ENCODE measurements at places on chromosomes 3 and 15.

DNA sequence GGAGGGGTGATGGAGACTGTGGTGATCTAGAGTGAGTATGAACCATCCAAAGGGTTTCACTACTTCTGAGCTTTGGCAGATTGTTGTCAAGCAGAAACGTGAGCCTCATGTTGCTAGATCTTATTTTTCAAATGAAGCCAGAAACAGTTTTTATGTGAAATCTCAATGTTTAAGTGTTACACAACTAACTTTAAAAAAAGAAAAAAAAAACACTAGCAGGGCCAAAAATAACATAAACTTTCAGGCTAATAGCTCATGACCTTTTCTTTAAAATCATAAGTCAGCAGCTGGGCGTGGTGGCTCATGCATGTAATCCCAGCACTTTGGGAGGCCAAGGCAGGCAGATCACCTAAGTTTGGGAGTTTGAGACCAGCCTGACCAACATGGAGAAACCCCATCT lies 2.1 kb upstream of the HTR3D start:
- DNase-seq, result no peak

DNA sequence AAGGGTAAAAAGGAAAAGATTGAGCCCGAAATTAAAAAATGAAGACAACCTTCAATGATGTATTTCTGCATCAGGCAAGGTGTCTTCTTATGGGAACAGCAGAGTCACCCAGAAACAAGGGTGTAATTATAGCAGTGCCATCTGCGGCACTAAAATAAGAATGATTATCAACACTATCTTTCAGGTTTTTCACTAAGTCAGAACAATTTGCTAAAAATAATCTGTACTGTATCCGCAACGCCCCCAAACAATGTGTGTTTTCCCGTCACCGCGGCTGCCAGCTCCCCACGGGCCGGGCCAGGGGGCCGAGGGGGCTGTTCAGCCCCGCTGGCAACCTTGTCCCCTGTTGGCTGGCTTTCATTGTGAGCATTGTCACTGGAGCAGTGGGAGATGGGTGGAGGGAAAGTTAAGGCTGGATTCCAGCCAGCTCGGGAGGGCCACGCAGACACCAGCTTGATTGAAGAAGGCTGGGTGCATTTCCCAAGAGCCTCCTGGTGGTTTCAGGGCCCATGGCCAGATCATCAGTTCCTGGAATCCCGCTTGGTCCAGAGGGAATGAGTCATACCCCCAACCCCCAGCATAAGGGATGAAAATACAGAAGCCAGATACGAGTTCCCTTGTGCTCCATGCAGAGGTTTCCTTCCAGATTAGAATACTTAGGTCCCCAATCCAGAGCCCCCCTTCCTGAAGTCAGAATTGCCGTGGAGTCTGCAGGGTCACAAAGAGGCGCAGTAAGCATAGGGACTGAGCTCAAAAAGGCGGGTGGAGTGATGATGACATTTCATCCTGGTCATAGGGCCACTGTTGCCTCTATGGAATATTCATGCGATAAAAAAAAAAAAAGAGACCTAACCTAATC lies 90.2 kb upstream of the KLF13 start:
- no peak for DNase-seq

GRCh38 chr3:127961963-127962362 lies 46.9 kb downstream of the KBTBD12 start:
- DNase-seq, result no peak

GRCh38 chr3:126133606-126134005 lies 46.8 kb downstream of the ALDH1L1 start:
- DNase-seq, result no peak

GRCh38 chr15:40097968-40098476 lies 10.7 kb downstream of the BMF start:
- no peak for DNase-seq

DNA sequence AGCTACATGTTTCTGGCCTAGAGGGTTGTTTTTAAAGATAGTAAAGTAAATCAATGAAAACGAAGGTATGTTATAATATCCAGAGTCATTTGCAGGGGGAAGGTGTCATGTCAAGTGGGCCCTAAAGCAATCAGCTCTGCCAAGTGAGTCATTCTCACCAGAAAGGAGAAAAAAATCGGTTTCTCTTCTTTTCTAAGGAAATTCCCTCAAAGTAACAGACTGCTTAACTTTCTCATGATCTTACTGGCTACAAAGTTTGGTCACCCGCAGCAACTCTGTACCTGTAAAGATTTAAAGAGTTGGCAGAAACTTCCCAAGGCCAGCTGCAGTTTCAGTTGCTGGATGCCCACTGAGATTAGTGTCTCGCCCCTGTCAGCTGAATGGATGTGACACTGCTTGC lies 5.5 kb upstream of the FSIP1 start:
- no peak for DNase-seq

- no peak for DNase-seq
These were observed 588.8 kb downstream of the MAGI1 start for GRCh38 chr3:65449841-65450428.

DNA sequence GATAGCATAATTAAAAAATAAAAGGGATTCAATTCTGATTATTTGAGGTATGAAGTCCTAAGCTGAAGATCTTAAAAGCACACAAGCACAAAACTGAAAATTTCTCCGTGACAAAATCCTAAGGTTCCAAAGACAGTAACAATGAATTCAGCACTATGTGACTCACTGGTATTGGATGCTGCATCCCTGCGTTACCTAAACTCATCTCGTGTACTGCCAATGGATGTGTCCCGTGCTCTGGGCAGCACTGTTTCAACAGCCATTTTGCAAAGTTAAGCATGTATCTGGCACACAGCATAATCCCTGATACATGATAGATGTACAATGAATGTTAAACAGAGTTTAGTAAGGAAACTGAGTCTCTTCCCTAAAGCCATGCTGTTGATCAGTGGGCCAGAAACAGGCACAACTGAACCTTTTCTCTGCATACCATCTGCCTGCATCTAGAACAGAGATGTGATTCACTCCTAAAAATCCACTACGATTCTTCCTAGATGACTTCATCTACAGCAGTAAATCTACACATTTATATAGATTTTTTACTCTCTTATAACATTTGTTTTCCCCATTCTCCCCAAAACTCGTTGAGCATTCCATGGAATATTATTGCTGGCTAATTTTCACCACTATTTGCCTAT lies 14.3 kb downstream of the SUCLG2 start:
- no peak for DNase-seq

DNA sequence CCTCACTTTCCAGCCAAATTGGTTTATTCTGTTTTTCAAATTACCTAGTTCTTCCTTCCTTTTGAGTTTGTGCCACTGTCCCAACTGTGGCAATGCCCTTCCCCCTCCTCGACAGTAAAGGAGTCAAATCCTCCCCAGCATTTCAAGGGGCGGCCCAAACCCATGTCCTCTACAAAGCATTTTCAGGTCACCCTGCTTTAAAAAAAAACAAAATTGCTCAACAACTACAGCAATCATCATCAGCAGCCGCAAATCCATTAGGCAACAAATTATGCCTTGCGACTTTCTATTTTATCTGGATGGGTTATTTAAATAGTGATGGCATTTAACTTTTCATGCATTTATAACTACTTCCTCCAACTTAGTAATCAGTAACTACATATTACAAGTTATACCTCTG lies 32.7 kb downstream of the PLD1 start:
- DNase-seq, result no peak

- peak; percentile 76 for DNase-seq
These were observed 1.0 kb upstream of the MEX3B start for GRCh38 chr15:82046666-82047452.

- no peak for DNase-seq
These were observed 28.2 kb downstream of the GYG1 start for GRCh38 chr3:149019580-149019979.

GRCh38 chr15:74196175-74196574 lies 6.4 kb downstream of the STRA6 start:
- no peak for DNase-seq

- DNase-seq, result no peak
These were observed 130.6 kb upstream of the SEMA6D start for GRCh38 chr15:47586653-47587224.

GRCh38 chr3:40079847-40080240 lies 229.7 kb upstream of the EIF1B start:
- DNase-seq, result no peak

- no peak for DNase-seq
These were observed 146.3 kb downstream of the GMNC start for GRCh38 chr3:190716211-190716610.

GRCh38 chr3:62209101-62209500 lies 164.2 kb downstream of the FEZF2 start:
- no peak for DNase-seq

GRCh38 chr15:44102675-44103254 lies 92.3 kb downstream of the FRMD5 start:
- DNase-seq, result no peak

DNA sequence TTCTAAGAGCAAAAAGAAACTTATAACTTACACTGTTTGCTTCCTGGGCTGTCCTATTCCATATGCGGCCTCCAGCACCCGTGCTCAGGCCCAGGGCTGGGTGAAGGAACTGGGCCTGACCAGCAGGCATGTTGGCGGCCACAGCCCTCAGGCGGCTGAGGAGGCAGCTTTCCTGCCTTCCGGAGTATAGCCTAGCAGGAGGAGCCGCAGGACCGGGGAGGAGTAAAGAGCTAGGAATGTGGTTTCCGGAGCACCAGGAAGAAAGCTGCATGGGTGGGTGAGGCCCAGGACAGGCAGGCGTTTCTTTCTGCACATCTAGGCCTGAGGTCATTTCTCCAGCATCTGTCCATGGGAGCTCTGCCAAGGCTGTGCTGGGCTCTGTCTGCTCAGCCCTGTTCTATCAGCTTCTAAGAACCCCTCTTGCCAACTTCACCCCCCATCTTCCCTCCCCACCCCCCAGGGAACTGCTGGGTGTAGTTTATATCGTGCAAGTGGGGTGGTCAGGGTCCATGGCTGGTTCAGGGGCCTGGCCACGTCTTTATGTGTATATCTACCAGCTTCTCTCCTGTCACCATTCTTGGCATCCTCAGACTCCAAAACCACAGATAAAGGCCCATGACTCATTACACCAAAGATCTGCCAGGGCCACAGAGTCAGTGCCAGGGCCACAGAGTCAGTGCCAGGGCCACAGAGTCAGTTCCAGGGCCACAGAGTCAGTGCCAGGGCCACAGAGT lies 7.8 kb upstream of the KIF7 start:
- no peak for DNase-seq

DNA sequence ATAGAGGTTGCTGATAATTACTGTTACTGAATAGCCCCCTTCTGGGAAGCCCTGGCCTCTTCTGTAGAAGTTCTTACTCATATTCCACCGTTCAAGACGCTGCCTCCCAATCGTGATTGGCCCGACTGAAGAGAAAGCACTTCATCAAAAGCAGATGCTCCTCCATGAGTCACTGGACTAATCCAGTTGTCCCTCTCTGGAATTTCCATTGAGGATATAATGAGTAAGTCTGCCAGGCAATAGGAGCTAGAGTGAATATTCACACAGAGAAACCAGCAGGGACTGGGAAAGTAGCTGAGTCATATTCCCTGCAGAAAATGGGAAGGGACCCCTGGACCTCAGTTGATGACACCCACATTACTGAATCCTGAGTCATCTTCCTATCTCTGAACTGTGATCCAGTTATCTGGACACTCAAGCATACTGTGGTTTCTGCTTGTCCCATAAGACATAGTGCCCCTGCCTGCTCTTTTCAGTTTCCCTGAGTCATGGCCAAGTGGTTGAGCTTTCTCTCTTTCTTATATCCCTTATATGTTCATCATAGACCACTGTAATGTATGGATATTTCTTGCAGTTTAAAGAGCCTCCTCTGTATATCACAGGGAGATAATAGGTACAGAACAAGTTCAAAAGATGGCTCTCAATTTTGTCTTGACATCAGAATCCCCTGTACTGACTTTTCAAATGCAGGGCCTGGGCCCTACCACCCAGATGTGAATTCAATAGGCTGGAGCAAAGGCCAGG lies 151.2 kb upstream of the CDIN1 start:
- no peak for DNase-seq

DNA sequence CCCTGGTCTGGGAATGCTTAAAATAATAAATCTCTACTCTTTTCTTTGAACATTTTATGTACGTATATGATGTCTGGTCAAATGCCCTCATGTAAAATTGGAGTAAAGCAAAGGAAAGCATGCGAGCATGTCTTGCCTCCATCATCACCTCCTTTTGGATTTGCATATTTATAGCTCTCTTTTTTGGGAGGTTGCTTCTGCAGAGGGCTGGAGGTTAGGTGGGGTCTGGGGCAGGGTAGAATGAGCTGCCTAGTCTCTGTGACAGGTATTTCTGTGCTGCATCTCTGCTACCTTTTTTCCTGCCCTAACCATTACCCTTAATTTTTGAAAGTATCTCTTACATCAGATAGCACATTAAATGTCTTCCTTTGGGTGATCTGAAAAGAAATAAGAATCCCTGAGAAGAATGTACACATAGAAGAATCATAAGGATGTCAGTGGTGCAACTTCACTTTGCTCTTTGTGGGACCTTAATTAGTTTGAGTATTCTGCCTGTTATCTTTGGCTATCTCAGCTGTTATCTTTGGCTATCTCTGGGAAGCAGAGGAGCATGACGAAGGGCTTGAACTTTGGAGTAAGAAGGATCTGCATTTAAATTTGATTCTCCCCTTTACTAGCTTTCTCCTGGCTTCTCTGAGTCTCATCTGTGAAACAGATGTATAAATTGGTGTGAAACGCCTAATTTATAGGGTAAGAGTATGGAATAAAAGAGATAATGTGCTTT lies 40.2 kb downstream of the PPM1L start:
- no peak for DNase-seq

DNA sequence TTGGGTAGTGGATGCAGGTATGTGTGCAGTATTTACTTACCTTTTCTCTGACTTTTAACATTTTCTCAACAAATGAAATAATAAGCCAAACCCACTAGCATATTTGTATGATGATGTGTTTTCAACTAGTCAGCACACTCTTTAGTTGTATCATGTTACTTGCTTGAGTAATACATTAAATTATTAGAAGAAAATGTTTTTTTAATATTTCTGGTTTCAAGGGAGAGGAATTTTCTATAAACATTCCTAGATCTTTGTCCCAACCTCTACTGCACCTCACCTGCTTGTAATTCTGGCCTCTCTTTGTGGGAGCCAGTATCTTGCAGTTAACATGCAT lies 161.8 kb upstream of the CBLB start:
- no peak for DNase-seq

- no peak for DNase-seq
These were observed 462.4 kb upstream of the THBS1 start for GRCh38 chr15:39118510-39118909.

GRCh38 chr3:50078091-50078490 lies 10.6 kb upstream of the RBM5 start:
- DNase-seq, result no peak

DNA sequence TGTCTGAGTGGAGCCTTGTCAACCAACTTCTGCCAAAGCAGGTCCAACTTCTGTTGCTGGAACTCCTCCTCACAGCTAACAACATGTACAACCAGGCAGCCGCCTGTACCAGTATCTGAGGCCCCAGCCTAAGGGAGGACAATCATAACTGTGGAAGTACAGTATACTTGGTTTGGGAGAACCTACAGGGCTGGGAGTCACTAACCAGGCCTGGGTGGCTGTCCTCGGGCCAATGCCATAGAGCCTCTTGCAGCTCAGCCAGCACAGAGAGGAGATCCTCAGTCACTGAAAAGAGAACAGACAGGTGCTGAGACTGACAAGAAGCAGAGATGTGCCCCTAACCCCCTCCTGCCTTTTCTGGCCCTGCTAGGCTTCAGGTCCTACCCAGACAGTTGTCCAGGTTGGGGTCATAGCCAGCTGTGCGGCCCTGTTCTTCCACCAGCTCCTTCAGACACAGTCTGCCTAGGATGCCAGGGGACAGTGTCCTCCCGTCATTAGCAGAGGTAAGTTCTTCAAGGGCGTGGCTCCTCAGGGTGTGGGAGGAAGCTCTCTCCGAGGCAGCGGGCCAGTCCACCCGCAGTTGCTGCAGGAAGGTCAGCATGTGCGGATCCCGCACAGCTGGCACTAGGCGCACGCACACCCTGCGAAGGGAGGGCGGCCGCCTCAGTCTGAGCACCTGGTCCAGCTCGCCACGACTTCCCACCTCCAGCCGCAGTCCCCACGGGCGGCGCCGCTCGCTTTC lies 980 bp downstream of the DALRD3 start:
- no peak for DNase-seq
